ENCODE measurements at places on chromosomes 11 and 22.

DNA sequence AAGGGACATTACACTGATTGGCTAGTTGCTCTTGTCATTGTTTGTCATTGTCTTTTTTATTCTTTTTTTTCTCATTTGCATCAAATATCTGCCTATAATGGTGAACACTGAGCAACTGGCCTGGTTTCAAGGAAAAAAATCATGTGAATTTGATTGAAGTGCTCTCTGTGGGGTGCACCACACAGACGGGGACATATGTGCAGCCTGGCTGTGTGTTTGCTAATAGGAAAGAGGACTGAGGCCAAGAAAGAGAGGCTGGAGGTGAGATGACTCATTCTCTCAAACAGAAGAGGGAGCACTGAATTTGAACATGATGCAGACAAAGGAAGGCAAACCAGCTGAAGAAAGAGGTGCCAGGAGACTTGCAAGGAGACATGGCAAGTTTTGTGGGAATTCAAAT lies 684.9 kb upstream of the CCDC90B start:
- DNase-seq: no peak

- DNase-seq: no peak
Measured at GRCh38 chr11:70066628-70067027, 11.5 kb upstream of the ANO1 start.

DNA sequence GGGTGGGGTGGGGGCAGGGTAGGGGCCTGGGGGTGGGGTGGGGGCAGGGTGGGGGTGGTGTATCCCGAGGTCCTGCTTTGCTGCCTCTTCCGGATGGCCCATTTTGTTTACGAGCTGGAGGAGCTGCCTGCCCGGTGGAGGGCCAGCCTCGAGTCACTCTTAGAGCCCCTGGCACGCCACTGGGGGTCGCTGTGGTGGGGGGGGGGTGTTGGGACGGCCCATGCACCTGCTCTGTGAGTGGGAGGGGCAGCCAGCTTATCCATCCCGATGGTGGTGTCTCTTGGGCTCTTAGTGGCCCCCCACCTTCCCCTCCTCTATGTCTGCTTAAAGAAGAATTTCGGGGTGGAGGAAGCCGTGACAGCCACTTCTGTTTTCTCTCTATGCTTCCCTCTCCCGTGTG lies 24.6 kb downstream of the MRGPRD start:
- no peak for DNase-seq

- no peak for DNase-seq
Measured at GRCh38 chr11:64344787-64345186, 4.8 kb downstream of the CCDC88B start.

DNA sequence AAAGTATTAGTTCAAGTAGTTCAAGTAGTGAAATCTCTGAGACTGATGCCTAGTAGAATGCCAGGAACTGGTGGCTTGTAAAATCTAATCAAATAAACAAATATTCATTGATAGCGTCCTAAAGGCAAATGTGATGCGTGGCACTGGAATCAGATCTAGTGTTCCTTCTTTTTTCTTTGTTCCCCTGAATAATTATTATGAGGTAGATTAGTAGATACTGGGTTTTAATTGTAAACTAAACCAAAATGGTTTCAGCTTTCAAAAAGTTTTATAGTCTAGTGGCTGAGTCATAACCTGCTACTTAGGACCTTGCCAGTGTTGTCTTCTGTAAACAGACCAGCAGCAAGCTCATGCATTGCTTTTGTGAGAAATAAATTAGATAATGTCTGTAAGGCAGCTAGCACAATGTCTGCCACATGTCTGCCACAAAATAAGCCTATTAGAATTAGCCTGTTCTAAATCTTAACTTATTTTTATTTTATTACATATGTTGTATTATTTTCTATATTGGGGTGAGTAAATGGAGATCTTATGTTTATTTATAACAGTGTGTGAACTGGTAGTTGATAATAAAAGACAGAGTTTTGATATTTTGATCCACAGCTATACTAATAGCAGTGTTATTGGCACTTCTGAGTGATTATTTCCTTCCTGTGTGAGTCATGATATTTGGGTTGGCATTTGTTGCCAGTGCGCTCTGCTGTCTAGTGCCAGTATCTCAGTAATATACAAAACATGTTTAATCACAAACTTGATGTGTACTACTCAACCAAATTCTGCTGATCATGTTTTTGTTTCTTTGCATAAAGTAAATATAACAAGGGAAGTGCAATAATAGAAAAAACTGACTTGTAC lies 135.7 kb downstream of the TMEM135 start:
- DNase-seq: no peak

- no peak for DNase-seq
Measured at GRCh38 chr11:92976681-92977080, 7.2 kb downstream of the MTNR1B start.

DNA sequence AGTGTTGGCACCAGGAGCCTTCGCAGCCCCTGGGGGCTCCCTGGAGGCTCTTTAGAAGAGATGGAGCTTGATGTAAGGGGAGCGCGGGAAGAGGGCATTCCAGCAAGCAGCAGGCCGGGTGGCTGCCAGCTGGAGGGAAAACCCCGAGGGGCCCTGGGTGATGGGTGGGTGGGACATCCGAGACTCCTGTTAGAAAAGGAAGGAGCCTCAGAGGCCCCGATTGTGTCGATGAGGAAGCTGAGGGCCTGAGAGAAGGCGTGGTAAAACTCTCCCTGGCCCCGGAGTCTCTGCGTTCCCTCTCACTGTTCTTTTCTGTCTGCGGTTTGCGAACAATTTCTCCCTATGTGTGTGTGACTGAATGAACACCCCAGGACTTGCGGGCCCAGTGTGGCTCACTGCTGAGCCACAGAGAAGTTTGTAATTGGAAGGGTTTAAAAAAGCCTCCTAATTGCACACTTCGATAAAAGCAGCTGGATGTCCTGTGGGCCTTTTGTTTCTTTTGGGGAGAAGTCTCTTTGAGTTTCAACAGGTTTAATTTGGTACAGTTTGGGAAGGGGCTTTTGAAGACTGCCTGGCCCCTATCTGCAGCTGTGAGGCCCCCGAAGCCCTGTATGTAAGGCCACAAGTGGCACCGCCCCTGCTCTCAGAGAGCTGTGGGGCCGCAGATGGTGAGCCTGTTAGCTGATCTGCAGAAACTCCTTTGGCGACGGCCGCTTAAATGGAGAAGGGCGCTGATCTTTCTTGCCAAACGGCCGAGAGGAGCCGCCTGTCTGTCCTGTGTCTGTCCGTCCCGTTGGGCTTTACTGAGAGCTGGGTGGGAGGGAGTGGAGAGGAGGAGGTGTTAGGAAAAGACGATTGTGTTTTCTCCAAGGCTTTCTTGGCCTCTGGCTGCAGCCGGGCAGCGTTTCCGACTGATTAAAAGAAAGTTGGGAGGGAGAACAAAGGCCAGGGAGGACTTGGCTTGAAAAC lies 2.0 kb downstream of the FBLN1 start:
- no peak for DNase-seq

DNA sequence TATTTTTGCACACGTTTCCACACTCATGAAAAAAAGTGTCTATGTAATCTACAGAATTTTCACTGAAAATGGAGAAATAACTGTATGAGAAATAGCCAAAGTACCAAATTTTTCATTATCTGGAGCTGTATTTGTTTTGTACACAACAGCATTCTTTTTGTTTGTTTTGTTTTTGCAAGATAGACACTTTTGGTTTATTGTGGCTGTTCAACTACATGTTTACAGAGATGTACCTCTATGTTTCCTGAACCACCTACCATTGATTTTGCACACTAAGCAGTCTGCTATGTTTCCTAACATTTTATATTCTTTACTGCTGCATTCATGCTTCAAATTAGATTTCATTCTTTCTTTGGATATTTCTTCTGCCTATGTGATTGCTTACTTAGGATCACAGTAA lies 116.3 kb downstream of the ELP4 start:
- no peak for DNase-seq

DNA sequence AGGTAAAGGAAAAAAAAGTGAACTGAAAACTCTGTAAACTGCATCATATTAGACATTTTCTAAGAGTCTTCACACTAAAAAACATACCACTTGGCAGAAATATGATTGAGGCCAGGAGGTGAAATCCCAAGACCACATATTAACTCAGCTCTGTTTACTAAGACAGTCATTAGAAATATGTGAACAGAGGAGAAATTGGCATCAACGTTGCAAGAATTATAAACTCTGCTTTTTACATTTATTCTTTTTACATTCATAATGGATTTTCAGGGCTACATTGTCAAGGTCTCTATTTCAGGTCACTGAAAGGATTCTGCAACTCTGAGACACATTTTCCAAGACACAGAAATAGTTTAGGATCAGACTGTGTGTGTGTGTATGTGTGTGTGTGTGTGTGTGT lies 1364.0 kb downstream of the LRRC4C start:
- DNase-seq: no peak

- no peak for DNase-seq
Measured at GRCh38 chr11:103272876-103273275, 163.7 kb downstream of the DYNC2H1 start.

DNA sequence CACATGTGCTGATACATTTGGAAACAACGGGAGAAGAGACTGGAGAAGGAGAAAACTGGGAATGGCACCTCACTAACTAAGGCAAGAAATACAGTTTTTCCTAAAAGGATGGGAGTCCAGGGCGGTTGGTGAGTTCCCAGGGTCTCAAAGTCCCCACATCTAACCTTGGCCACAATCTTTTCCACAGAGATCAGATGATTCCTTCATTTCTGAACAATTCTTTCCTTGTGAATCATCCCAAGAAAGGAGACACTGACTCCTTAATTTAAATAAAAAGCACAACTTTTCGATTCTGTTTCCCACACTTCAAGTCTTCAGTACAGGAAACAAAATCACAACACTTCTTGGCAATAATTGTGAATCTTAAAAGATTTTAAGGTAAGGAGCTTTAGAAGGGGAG lies 384.7 kb downstream of the DCDC1 start:
- no peak for DNase-seq

GRCh38 chr11:21396342-21397008 lies 727.1 kb downstream of the NELL1 start:
- no peak for DNase-seq
